T-helper 17 cell (primary cell): ENCODE measurements at places on chromosomes 3 and 15. TPM values are rescaled to one million over a fixed set of nuclear protein-coding genes. Genes with fewer than 3 reads are reported as not detected.

- H3K4me3 ChIP-seq, result no peak overlapping the region
- no peak for DNase-seq
- H3K4me1 ChIP-seq, result no peaks in the 10 kb centered on the region
- H3K27me3 ChIP-seq, result no peaks in the 10 kb centered on the region
- H3K27ac ChIP-seq, result no peak overlapping the region
Measured at GRCh38 chr3:58613236-58614132, 36.3 kb upstream of the FAM107A start.

The NTRK3 gene
- not detected for total RNA-seq

DNA sequence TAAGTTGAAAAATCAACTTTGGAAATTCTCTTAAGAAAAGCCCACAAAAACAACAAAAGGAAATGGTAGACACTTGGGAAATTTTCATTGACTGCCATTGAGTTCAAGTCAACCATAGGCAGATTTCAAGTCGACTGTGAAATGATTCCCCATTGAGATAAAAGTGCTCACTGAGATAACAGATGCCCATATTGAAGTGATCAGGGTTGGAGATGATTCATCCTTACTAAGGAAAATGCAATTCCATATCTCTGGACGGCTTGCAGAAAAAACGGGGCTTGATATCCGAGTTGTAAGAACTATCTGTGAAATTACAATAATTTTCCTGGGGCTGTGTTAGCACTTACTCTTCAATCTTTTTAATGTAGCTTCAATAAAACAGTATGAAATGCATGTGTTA lies 373.1 kb upstream of the THRB start:
- H3K4me1 ChIP-seq, result no peaks in the 10 kb centered on the region
- H3K27me3 ChIP-seq, result no peaks in the 10 kb centered on the region
- no peak overlapping the region for H3K27ac ChIP-seq
- no peak overlapping the region for H3K4me3 ChIP-seq

The KLF15 gene
- 0.39 TPM for total RNA-seq

- DNase-seq, result no peak
- peaks cover 3% of the 10 kb centered on the region for H3K4me1 ChIP-seq
- H3K4me3 ChIP-seq, result no peak overlapping the region
- no peaks in the 10 kb centered on the region for H3K36me3 ChIP-seq
- no peaks in the 10 kb centered on the region for H3K27me3 ChIP-seq
Measured at GRCh38 chr3:64351713-64352638, 126.7 kb upstream of the PRICKLE2 start.

- peaks cover 47% of the 10 kb centered on the region for H3K27me3 ChIP-seq
- no peak overlapping the region for H3K27ac ChIP-seq
- peaks cover 4% of the 10 kb centered on the region for H3K36me3 ChIP-seq
- H3K4me1 ChIP-seq, result no peaks in the 10 kb centered on the region
- no peak overlapping the region for H3K4me3 ChIP-seq
- DNase-seq, result no peak
Measured at GRCh38 chr3:44226573-44226972, 15.1 kb upstream of the TOPAZ1 start.

DNA sequence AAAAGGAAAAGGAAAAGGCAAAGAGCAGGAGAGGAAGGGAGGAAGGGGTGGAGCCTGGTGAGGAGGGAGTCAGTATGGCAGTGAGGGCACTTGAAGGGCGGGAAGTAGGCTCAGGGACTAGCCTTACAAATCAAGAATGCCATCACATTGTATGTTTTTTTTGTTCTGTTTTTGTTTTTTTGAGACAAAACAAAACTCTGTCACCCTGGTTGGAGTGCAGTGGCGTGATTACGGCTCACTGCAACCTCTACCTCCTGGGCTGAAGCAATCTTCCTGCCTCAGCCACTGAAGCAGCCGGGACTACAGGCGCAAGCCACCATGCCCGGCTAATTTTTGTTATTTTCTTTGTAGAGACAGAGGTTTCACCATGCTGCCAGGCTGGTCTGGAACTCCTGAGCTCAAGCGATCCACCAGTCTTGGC lies 10.5 kb upstream of the PIK3CB start:
- no peaks in the 10 kb centered on the region for H3K27me3 ChIP-seq
- no peak overlapping the region for H3K4me3 ChIP-seq
- no peak overlapping the region for H3K27ac ChIP-seq
- H3K4me1 ChIP-seq, result peaks cover 2% of the 10 kb centered on the region
- DNase-seq, result no peak
